ENCODE measurements at places on chromosomes 13 and 19. TPM values are rescaled to one million over a fixed set of nuclear protein-coding genes. Genes with fewer than 3 reads are reported as not detected.
A peak's percentile ranks its signal among the peaks of the same experiment; 100 is the strongest.

DNA sequence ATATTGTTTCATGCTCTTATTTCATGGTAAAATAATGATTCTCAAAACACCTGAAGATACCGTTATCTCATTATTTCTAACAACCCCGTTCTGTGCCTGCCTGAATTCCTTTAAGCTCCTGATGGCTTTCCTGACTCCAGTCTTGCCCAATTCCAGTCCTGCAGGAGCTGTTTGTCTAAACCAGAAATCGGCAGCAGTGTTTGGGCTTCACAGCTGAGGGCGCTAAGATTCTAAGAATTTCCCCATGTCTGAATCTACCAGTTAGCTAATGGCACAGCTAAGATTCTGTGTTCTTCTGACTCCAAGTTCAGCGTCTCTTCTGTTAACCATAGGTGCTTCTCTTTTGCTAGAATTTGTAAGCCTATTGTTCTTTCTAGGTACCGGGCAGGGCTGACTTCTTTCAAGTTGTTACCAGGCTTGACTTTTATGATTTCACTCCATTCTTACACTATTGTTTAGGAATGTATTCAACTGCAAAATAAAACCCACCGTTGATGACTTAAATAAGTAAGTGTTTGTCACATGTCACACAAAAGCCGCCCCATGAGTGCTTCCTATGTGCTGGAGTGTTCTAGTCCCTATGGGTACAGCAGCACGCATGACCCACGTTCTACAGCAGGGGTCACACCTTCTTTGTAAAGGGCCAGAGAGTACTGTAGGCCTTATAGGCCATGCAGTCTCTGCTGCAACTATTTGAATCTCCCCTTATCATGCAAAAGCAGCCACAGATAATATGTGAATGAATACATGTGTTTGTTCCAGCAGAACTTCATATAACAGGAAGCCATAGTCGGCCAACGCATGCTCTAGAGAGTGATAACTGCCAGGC is 168.3 kb upstream of the RNF113B start:
- no peak overlapping the region for H3K4me3 ChIP-seq
- H3K4me1 ChIP-seq = no peaks in the 10 kb centered on the region
- no peaks in the 10 kb centered on the region for H3K36me3 ChIP-seq
- no peaks in the 10 kb centered on the region for H3K27me3 ChIP-seq
- no peak overlapping the region for H3K27ac ChIP-seq
- no peak for DNase-seq

GRCh38 chr13:64314331-64314730 is 2898.7 kb upstream of the PCDH20 start:
- H3K36me3 ChIP-seq = no peaks in the 10 kb centered on the region
- no peak overlapping the region for H3K27ac ChIP-seq
- H3K27me3 ChIP-seq = no peaks in the 10 kb centered on the region

- no peaks in the 10 kb centered on the region for H3K27me3 ChIP-seq
- no peak overlapping the region for H3K4me3 ChIP-seq
- no peaks in the 10 kb centered on the region for H3K4me1 ChIP-seq
- peak; percentile 74 for DNase-seq
- H3K36me3 ChIP-seq = no peaks in the 10 kb centered on the region
These were observed 638.2 kb upstream of the SPRY2 start for GRCh38 chr13:80979035-80979641.

DNA sequence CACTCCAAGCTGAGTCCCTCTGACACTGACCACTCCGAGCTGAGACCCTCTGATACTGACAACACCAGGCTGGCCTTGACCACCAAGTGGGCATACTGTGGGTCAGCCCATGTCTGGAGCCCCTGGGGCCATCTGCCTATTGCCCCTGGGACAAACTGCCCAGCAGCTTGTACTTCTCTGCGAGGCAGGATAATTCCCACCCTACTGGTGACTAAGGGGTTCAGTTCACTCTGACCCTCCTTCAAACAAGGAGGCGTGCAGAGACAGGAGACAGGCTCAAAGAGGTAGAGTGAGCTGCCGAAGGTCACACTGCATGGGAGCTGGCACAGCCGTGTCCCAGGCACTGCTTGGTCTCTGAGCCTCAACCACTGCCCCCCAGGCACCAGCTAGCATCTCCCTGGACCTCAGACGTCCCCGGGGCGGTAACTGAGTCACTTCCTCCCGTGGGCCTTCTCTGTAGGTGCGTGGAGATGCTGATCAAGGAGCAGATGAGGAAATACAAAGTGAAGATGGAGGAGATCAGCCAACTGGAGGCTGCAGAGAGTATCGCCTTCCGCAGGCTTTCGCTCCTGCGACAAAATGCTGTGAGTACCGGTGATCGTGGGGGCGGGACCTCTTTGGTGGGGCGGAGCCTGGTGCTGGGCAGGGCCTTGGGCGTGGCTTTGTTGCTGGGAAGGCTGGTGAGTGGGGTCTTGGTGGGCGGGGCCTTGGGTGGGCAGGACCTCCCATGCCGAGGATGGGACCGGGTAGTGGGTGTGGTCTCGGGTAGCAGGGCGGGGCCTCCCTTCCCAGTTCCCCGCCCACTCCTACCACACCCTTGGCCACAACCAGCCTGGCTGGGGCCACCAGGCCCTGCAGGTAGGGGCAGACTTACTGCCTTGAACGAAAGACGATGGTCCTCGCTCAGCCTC is 5.8 kb upstream of the USE1 start:
- DNase-seq = peak; percentile 25
- H3K4me3 ChIP-seq = no peak overlapping the region
- H3K4me1 ChIP-seq = no peaks in the 10 kb centered on the region
- no peaks in the 10 kb centered on the region for H3K27me3 ChIP-seq
- no peak overlapping the region for H3K27ac ChIP-seq

GRCh38 chr19:18269070-18269723 is 5.1 kb downstream of the IQCN start:
- no peak for DNase-seq
- H3K4me1 ChIP-seq = no peaks in the 10 kb centered on the region
- H3K27me3 ChIP-seq = no peaks in the 10 kb centered on the region
- no peak overlapping the region for H3K27ac ChIP-seq

- H3K36me3 ChIP-seq = no peaks in the 10 kb centered on the region
- no peak overlapping the region for H3K27ac ChIP-seq
- no peak overlapping the region for H3K4me3 ChIP-seq
- peaks cover 2% of the 10 kb centered on the region for H3K27me3 ChIP-seq
These were observed 13.0 kb upstream of the USP29 start for GRCh38 chr19:57106722-57107235.

DNA sequence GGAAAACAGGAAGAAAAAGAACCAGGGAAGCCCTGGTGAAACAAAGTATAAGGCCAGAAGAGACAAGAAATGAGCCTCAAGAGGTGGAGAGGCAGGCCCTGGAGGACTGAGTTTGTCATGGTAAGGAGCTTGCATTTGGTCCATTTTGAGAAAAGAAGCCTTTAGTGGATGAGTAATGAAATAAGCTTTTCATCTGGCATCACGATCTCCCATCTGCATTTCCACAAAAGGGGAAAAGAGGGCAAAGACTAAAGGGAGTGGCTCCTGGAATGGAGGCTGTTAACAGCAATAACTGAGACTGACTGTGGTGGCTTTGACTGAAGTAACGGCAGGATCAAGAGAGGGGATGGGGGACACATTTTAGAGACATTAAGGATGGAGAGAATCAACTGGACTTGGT is 148.8 kb upstream of the NBEA start:
- H3K4me1 ChIP-seq = no peaks in the 10 kb centered on the region
- no peak overlapping the region for H3K4me3 ChIP-seq
- H3K27me3 ChIP-seq = no peaks in the 10 kb centered on the region
- no peak overlapping the region for H3K27ac ChIP-seq
- no peak for DNase-seq

DNA sequence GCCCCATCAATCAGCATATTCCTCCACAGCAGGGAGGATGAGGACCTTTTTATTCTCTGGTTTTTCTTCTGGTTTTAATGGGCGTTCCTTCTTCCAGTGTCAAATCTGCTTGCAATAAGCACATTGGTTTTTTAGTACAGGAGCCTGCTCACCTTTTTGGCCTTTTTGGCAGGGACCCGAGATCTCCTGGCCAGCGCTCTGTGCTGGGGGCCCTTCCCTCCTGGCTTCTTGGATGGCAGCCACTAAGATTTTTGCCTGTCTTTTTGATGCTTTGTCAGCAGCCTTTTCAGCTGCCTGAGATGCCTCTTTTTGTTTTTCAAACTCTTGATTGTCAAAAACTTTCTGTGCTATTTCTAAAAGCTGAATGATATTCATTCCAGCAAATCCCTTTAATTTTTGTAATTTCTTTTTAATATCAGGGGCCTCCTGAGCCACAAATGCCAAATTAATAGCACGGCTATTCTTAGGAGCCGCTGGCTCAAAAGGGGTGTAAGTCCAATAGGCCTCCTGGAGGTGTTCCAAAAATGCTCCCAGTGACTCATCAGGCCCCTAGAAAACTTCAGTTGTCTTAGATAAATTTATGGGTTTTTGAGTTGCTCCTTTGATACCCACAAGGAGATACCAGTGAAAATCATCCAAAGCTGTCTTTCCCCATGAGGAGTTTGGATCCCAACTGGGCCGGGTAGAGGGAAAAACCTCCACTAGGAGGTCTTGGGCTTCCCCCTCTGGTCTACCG is 73.0 kb downstream of the ZNF100 start:
- DNase-seq = no peak
- H3K36me3 ChIP-seq = no peaks in the 10 kb centered on the region
- H3K27me3 ChIP-seq = no peaks in the 10 kb centered on the region
- no peak overlapping the region for H3K4me3 ChIP-seq
- H3K27ac ChIP-seq = no peak overlapping the region
- peaks cover 4% of the 10 kb centered on the region for H3K4me1 ChIP-seq

- no peaks in the 10 kb centered on the region for H3K27me3 ChIP-seq
- no peak for DNase-seq
- no peaks in the 10 kb centered on the region for H3K36me3 ChIP-seq
These were observed 297.6 kb downstream of the SLITRK6 start for GRCh38 chr13:85501616-85502015.

DNA sequence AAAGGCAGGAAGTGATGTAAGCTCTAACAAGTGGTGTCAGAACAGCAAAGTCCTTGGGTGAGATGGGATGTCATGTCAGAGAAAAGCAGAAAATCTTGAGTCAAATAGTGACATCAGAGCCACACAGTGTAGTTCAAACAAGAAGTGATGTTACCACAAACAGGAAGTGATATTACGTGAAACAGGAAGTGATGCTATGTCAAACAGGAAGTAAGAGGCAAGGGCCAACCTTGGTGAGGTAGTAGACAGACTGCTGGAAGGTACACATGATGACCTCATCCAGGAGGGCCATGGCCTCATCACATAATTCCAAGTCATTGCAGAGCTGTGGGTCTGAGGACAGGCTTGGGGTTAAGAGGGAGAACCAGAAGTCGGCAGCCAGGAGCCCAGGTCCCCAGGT is 7.0 kb upstream of the MAMSTR start:
- no peak overlapping the region for H3K4me3 ChIP-seq
- no peak overlapping the region for H3K27ac ChIP-seq
- DNase-seq = no peak
- no peaks in the 10 kb centered on the region for H3K36me3 ChIP-seq

GRCh38 chr13:91647361-91647990 is 249.1 kb downstream of the GPC5 start:
- H3K27me3 ChIP-seq = no peaks in the 10 kb centered on the region
- H3K36me3 ChIP-seq = no peaks in the 10 kb centered on the region
- H3K4me1 ChIP-seq = no peaks in the 10 kb centered on the region

GRCh38 chr19:30047432-30047831 is 105.4 kb downstream of the URI1 start:
- H3K4me1 ChIP-seq = no peaks in the 10 kb centered on the region
- H3K27ac ChIP-seq = no peak overlapping the region
- DNase-seq = no peak

- H3K4me3 ChIP-seq = no peak within 1 kb of the TSS
- H3K4me1 ChIP-seq = no peaks in the 10 kb centered on the region
- no peak within 1 kb of the TSS for H3K27ac ChIP-seq
- DNase-seq = no peak
- H3K27me3 ChIP-seq = peaks cover 2% of the 10 kb centered on the region
These were observed at the start of gene LINGO3 for GRCh38 chr19:2308114-2308556. Gene LINGO3 (minus strand): TSS chr19:2308154. CDS start chr19:2291776, 16,378 bp downstream.

DNA sequence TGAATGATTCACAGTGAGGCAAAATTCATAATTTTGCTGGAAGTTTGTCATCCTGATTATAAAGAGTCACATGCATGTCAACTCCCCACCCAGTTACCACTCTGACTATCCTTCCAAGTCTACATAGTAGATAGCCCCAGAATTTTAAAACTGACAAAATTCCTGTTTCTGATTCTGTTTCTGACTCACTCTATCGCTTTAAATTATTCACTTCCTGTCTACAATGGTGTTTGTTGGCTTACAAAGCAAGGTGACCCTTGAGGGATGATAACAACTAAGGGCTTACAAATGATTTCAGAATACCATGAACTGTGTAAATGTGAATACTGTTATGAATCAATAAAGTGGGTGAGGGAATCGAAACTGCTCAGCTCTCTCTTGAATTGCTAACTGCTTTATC is 98.7 kb upstream of the KL start:
- DNase-seq = no peak
- H3K27ac ChIP-seq = no peak overlapping the region
- H3K4me3 ChIP-seq = no peak overlapping the region
- H3K27me3 ChIP-seq = no peaks in the 10 kb centered on the region

DNA sequence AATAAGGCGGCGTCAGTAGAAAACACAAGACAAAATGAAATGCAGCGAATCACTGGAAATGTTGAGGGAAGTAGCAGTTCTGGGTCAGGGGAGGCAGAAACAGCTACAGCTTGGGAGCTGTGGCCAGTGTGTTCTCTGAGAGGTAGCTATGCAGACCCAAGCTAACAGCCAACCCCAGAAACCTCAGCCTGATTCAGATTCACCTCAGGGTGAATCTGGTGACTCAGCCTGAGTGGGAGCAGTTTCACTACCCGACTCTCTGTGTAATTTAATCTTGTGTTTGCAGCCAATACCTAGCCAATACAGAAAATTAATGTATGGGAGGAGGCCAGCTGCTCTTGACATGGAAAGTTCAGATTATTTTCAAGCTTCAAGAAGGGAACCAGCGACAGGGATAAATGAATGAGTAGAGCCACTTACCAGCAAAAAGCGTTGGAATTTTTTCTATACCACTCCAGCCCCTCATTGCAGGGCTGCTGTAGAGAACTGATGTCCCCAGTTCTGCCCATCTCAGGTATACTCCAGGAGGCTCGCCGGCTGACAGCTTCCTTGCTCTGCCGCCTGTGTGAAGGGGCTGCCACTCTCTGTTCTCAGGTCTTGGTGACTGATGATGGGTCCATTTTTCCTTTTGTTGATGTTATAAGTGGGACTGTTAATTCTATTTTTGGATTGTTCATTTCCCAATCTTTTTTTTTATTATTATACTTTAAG is 8.9 kb downstream of the IGFL3 start:
- no peaks in the 10 kb centered on the region for H3K27me3 ChIP-seq
- DNase-seq = no peak
- H3K4me3 ChIP-seq = no peak overlapping the region
- no peaks in the 10 kb centered on the region for H3K4me1 ChIP-seq
- no peaks in the 10 kb centered on the region for H3K36me3 ChIP-seq
- no peak overlapping the region for H3K27ac ChIP-seq

- H3K27me3 ChIP-seq = no peaks in the 10 kb centered on the region
- H3K36me3 ChIP-seq = no peaks in the 10 kb centered on the region
- no peaks in the 10 kb centered on the region for H3K4me1 ChIP-seq
- H3K4me3 ChIP-seq = no peak overlapping the region
- DNase-seq = no peak
These were observed 472.0 kb downstream of the COG6 start for GRCh38 chr13:40127476-40127875.

The SOHLH2 gene
- 0.54 TPM for total RNA-seq

The AKAP8 gene
- 60.2 TPM for total RNA-seq

The PGPEP1 gene
- total RNA-seq = 54.5 TPM

The NLRP5 gene
- total RNA-seq = not detected

Measured in kidney (tissue), 22 donors.